ENCODE measurements at places on chromosomes 7 and 10.

DNA sequence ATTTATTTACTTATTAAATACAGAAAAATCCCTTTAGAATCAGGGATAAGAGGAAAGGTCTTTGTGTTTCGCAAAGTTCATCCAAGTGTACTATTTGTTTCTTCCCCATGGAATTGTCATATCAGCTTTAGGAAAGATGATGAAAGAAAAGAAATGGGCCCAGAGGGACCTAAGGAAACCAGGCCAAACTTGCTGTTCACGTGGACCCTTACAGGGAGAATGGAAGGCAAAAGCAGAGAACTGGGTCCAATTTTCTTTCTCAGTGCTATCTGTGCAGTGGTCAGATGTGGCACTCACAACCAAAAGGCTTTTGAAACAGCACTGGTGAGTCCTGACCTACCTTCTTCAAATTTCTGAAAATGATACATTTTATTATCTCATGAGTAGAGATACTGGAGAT, 53.6 kb upstream of the FAM133B start:
- no peak for DNase-seq

GRCh38 chr7:129804890-129805719, 147.7 kb downstream of the UBE2H start:
- DNase-seq = no peak

GRCh38 chr10:4721999-4722753, 103.8 kb upstream of the AKR1E2 start:
- DNase-seq = no peak

- DNase-seq = no peak
Observed at GRCh38 chr10:7526017-7526400, 115.2 kb upstream of the SFMBT2 start.

- DNase-seq = no peak
Observed at GRCh38 chr10:19169041-19169440, 120.4 kb downstream of the MALRD1 start.

GRCh38 chr7:111006040-111006439, 84.9 kb upstream of the LRRN3 start:
- no peak for DNase-seq

GRCh38 chr7:305410-306151, 15.6 kb downstream of the FOXL3 start:
- no peak for DNase-seq

- no peak for DNase-seq
Observed at GRCh38 chr7:158957510-158957906, 101.2 kb downstream of the DYNC2I1 start.

DNA sequence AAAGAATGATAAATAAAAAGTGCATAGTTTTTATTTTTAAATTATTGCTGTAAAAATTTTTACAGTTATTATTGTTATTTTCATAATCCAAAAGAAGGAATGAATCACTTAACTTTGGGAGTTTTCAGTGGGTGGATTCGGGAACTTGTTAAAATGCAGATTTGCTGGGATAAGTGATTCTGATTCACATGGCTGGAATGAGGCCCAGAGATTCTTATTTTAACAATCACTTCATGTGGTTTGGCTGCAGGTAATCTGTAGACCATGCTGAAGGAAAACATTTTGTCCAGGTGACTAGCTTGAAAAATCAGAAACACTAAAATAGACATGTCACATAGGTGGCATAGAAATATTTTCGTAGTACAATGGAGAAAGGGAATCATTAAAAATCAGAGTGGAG, 13.9 kb downstream of the CROT start:
- DNase-seq = no peak

DNA sequence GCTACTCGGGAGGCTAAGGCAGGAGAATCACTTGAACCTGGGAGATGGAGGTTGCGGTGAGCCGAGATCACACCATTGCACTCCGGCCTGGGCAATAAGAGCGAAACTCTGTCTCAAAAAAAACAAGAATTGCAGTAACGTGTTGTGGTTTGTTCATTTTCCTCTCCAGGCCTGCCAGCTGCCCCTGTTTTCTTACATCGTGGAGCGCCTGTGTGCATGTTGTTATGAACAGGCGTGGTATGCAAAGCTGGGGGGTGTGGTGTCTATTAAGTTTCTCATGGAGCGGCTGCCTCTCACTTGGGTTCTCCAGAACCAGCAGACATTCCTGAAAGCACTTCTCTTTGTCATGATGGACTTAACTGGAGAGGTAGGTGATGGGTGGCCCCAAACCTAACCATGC, 52.1 kb downstream of the TRRAP start:
- peak; percentile 29 for DNase-seq

- no peak for DNase-seq
Observed at GRCh38 chr7:14762561-14762960, 140.0 kb downstream of the DGKB start.

DNA sequence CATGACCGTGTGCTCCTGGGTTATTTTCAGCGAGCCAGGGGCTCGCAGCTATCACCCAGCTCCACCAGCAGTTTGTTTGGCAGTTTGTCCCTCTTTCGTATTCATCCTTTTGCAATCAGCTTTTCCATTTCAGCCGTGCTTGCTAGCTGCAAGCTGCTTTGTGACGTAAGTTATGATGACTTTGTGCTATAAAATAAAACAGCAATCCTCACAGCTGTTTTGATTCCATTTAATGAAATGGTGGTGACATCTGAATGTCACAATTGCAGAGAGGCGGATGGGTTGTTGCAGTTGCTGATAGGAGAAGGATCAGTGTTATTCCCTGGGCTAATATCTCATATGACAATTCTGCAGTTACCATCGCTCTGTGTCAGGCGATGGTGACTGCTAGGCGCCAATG, 251.7 kb downstream of the SNX10 start:
- no peak for DNase-seq

DNA sequence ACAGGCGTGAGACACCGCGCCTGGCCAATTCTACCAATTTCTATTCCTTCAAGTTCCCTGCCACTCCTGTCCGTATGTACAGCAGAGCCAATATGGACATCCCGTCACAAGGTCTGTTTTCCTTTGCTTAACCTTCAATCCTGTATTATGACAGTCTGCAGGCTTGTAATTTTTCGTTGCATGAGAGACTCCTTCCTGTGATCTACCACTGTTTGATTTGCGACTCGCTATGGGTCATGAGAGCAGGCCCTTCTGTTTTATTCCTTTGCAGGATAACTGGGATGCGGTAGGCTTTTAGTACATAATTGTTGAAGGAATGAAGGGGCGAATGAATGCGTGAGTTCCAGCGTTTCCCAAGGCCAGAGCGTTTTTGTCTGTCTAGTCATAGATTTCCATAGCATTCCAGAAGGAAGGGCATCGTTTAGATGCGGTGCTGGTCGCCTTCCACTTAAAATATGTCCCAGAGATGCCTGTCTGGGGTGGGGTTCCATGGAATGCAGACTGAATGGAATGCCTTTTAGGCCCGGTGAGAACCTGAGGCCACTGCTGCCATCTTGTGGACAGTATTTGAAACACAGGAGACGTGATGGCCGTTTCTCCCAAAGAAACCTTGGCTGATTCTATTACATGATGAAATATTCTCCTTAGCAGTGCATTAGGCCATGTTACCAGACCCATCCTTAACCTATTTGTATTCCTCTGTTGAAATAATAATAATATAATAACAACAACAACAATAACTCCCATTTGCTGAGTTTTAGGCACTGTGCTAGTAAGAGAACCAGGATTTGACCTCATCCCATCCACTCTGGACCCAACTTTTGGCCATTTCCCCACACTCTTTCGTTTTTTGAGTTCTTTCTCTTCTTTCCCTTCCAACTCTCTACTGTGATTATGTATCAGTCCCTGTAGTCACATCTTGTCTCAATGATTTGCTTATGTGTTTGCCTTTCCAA, 193.2 kb downstream of the MYOF start:
- peak; percentile 55 for DNase-seq

DNA sequence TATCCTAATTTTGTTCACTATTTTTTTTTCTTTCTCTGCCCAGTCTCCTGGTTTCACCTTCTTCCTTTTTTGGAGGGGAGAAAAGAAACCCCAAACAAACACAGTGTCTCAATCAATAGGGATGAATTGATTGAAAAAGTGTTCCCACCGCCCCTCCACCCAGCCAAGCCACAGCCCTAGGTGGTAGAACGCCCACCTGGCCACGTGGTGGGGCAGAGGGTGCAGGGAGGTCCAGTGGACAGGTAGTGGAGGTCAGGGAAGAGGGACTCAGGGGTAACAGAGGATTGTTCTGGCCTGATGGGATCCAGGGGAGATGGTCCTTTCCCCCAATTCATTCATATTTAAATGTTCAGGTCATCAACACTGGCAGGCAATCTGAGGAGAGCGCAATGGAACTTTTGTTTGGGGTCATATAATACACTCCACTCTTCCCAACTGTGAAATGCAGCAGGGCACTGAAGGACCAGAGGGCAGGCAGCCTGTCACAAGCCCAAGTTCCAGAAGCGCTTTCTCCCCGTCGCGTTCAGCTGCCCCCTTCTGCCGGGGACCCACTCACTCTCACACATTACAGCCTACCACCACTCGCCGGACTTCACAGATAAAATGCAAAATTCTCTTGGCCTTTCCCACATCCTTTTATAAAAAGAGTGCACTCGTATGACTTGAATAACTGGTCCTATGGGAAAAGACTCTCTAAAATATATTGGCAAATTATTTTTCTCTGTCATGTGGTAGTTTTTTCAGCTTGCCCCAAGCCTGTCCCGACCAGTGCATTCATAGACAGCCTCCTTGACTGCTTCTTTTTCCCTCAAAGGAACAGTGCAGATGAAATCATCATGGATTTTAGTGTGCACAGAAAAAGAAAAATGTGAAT, 1.6 kb downstream of the INHBA start:
- no peak for DNase-seq

DNA sequence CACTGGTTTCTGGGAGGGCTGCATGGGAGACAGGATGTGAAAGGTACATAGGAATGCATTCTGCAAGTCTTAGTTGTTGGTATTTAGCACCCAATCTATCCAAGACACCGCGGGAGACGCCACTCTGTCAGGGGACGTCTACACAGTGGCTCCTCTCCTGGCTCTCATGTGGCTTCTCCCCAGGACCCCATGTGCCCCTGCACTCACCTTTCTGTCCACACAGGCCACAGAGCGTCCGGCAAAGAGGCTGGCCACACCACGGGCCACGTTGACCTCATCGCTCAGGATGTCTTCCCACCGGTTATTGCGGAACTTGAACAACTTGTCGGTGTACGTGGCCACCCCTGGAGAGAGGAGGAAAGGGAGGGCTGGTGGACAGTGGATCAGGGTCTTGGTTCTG, 73.4 kb downstream of the GOLGA7B start:
- DNase-seq = no peak

GRCh38 chr7:66145400-66146104, 30.9 kb downstream of the CRCP start:
- no peak for DNase-seq

DNA sequence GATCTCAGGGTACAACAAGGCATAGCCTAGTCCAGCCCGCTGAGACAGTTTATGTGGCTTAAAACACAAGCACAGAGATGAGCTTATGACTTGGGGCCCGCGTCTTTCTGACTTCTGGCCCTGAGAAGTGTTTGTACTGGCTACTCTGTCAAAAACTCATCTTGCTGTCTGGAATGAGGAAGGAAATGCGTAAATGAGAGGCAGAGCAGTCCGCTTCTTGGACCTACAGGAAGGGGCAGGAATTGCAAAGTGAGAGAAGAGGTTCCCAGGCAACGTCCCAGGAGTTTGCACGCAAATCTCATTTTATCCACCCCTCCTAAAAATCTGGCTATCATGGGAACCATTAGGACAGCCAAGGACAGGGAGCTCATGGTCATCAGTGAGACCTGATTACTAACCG, 5.5 kb downstream of the ANXA11 start:
- DNase-seq = no peak

DNA sequence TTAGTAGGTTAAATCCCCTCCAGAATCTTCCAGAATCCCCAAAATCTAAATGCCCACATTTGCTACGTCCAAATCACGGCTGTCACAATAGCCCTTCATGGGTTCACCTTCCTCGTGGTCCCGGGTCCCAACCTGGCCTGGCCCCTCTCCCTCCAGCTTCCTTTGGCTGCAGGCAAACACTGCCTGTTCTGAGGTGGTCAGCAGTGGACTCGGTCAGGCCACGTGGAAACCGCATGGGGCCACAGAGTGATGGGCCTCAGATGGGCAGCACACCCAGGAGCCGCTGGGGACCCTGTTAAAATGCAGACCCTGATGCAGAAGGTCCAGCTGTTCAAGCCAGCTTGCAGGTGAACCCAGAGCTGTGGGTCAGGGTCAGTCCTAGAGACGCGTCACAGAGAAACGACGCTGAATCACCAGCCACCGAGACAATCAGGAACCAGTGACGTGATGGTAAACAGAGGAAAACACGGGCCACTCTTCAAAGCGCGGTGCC, 588.6 kb downstream of the DNAJB6 start:
- DNase-seq = no peak

GRCh38 chr10:131845505-131846239, 55.1 kb upstream of the PPP2R2D start:
- DNase-seq = no peak

GRCh38 chr10:76778914-76779795, 858.5 kb downstream of the KCNMA1 start:
- no peak for DNase-seq

DNA sequence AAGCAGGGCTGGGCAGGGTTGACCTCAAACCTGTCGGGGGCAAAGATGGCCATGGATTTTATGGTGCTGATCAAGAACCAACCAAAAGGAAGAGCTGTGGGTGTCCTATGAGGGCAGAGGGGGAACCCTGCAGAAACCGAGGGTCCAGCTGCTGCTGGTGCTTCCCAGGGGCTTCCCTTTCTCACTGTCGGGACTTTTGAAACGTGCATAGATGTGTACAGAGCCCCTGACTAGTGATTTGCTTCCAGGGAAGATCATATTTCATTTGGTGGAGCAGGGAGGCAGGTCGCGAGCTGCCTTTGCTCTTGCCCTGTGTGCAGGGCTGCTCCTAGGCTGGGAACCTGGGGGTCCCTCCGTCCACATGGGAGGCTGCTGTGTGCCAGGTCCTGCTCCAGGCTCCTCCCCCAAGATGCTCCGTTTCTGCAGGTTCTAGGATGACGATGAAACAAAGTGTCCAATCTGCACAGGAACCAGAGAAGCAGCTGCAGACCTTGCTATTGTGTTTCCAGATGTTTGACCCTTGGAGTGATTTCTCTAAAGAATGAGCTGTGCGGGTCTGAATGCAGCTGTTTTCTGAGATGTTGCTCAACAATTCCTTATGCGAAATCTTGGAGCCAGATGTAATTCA, 9.4 kb upstream of the INPP5A start:
- DNase-seq = no peak

GRCh38 chr10:83871187-83872081, 267.9 kb upstream of the GHITM start:
- peak; percentile 61 for DNase-seq

DNA sequence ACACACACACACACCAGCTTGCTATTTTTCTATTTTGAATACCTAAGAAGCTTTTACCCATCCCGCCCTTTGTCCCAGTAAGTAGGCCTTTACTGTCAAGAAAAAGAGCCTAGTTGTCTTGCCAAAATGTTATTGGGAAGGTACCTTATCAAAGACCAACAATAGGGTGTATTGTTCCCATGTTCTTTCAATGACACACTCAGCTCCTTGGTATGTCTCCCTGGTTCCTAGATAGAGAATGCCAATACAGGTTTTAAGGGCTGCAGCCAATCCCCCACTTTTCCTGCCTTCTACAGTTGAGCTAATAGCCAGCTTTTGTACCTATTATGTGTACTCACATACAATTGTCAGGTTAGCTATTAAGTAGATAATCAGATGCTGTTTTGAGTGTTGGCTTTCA, 92.0 kb upstream of the LRRTM3 start:
- DNase-seq = no peak

- DNase-seq = peak; percentile 80
Observed at GRCh38 chr10:110872145-110872983, 636 bp downstream of the PDCD4 start.

GRCh38 chr10:108230478-108231170, 1066.1 kb upstream of the SORCS1 start:
- DNase-seq = no peak

Measured in activated naive CD4-positive, alpha-beta T cell treated with Interleukin-2 at 50 U/mL for 16 hours (primary cell).